ENCODE measurements at places on chromosomes 12 and 14.

DNA sequence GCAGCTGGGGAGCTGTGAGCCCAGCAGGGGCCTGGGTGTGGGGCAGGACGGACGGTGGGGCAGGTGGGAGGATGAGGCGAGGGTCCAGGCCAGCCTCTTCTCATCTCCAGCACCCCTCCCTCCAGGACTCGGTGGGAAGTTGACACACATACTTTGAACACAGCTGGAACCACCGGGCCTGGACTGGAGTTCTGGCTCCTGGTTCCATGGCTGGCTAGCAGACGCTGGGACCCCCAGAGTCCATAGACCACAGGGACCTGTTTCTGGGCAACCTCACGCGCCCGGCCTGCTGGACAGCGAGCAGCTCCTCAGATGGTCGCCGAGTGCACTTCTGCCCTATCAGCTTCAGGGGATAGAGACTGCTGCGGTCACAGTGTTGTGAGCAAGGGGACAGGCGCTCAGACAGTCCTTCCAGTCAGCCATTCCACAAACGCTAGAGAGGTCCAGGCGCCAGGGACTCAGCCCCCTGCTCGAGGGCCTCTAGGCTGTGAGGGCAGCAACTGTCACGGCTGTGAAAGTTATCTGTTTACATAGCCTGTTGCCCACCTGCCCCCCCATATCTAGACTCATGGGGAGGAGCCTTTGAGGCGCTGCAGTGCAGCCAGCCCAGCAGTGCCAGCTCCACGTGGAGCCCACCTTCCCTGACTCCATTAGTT is 25.2 kb downstream of the TCHP start:
- peaks cover under 1% of the 10 kb centered on the region for H3K36me3 ChIP-seq
- DNase-seq: no peak
- no peaks in the 10 kb centered on the region for H3K27me3 ChIP-seq
- H3K4me3 ChIP-seq: no peak overlapping the region

DNA sequence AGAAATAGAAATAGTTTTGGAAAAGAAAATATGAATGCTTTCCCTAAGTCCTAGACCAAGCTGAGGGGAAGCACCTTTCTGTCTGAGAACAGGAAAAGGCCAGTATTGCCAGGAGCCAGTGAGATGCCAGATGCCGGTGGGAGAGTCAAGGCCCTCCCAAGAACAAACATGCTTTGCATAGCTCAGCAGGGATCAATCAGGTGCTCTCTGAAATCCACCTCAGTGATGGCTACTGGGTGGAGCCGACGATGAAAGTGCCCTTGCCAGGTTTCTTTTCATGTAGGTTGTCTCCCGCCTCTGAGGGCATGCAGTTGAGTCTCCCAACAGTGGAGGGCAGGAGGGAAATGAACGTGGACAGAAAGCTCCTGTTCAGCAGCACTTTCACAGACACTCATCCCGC is 28.3 kb downstream of the DEGS2 start:
- peaks cover 31% of the 10 kb centered on the region for H3K4me1 ChIP-seq
- H3K27ac ChIP-seq: no peak overlapping the region
- H3K27me3 ChIP-seq: no peaks in the 10 kb centered on the region
- peaks cover 10% of the 10 kb centered on the region for H3K36me3 ChIP-seq

DNA sequence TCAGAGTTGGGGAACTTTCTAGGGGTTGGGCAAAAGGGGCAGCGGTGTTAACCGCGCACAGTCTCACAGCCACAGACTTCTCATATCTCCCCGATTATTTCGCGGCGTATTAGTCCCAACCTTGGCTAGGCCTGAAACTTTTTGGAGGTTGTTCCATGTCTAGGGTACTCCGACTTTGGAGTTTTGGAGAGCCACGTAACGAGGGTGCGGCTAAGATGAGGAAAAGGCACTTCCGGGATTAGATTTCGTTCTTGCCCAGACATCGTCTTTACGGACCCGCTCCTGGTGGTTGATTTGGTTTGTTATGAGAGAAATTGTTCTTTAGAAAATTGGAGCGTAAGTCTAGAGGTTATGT is 513 bp downstream of the CCNK start:
- H3K27ac ChIP-seq: peak overlapping the region; percentile 90
- peaks cover 52% of the 10 kb centered on the region for H3K4me1 ChIP-seq
- peak overlapping the region; percentile 93 for H3K4me3 ChIP-seq
- H3K36me3 ChIP-seq: no peaks in the 10 kb centered on the region
- no peaks in the 10 kb centered on the region for H3K27me3 ChIP-seq
- DNase-seq: no peak

- no peak for DNase-seq
- H3K27me3 ChIP-seq: no peaks in the 10 kb centered on the region
- no peaks in the 10 kb centered on the region for H3K4me1 ChIP-seq
- no peaks in the 10 kb centered on the region for H3K36me3 ChIP-seq
- H3K27ac ChIP-seq: no peak overlapping the region
- H3K4me3 ChIP-seq: no peak overlapping the region
Measured at GRCh38 chr12:94795044-94795443, 144.7 kb upstream of the TMCC3 start.

DNA sequence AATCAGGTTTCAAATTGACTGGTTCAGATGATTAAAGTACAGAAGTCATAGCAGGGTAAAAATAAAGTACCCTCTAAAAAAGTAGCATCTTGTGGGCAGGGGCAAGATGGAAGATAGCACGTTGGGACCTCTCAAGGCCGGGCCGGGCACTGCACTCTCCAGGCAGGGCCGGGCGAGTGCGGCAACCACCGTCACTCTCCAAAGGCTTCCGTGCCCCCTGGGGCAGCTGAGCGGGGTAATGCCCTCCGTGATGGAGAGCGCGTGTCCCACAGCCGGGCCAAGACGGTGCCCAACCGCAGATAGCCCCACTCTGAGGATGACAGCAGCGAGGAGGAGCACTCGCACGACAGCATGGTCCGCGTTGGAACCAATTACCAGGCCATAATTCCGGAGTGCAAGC is 8.6 kb upstream of the PLXNC1 start:
- DNase-seq: no peak
- no peak overlapping the region for H3K4me3 ChIP-seq
- H3K36me3 ChIP-seq: no peaks in the 10 kb centered on the region
- no peaks in the 10 kb centered on the region for H3K27me3 ChIP-seq
- H3K27ac ChIP-seq: no peak overlapping the region

DNA sequence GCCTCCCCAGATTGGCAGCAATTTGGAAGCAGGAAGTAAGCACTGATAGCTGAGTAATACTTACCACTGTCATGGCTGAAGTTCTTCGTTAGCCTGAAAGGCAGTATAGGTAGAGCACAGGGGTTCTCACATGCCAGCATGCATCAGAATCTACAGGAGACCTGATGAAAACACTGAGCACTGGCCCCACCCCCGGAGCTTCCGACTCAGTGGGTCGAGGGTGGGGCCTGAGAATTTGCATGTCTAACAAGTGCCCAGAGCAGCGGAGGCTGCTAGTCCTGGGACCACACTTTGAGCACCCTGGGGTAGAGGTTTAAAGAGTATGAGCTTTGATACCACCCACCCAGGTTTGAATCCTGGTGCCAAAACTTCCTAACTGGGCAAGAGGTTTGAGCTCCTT is 89.6 kb downstream of the FBXW8 start:
- no peaks in the 10 kb centered on the region for H3K27me3 ChIP-seq
- peaks cover 5% of the 10 kb centered on the region for H3K36me3 ChIP-seq
- no peaks in the 10 kb centered on the region for H3K4me1 ChIP-seq
- DNase-seq: no peak

DNA sequence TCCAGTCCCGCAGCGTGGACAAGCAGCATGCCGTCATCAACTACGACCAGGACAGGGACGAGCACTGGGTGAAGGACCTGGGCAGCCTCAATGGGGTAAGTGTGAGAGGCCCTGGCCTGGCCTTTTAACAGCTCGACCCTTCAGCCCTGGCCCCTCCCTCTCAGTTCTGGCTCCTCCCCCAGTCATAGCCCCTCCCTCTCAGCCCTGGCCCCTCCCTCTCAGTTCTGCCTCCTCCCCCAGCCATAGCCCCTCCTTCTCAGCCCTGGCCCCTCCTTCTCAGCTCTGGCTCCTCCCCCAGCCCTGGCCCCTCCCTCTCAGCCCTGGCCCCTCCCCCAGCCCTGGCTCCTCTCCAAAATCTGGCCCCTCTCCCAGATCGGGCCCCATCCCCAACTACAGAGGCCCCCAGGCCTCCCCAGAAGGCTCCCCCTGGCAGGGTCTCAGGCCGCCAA is 11.2 kb downstream of the CEP170B start:
- H3K4me1 ChIP-seq: no peaks in the 10 kb centered on the region
- no peak overlapping the region for H3K4me3 ChIP-seq
- no peak for DNase-seq
- peaks cover 28% of the 10 kb centered on the region for H3K36me3 ChIP-seq

- peaks cover 6% of the 10 kb centered on the region for H3K4me1 ChIP-seq
- no peaks in the 10 kb centered on the region for H3K36me3 ChIP-seq
- no peak for DNase-seq
- H3K27ac ChIP-seq: no peak overlapping the region
Measured at GRCh38 chr12:28575593-28576205, 385.4 kb downstream of the CCDC91 start.

DNA sequence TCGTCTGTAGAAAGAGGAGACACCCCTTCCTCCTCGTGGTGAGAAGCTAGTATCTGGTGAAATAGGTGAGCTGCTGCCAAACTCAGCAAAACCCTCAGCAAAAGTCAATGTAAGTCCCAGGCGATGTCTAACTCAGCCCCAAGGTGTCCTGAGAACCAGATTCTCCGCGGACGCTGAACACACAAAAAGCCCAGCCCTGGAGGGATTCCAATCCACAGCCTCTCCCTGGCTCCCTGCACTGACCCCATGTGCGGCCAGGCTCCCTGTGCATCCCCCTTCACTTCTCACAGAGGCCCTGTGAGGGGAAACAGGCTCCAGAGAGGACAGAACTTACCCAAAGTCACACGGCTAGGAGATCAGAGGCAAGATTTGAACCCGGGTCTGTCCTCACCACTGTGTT is 81.5 kb downstream of the NINJ2 start:
- H3K27ac ChIP-seq: peak overlapping the region; percentile 47
- no peak for DNase-seq
- 0 out of 2 replicates have a peak overlapping the region, but pooled peaks have one; percentile 13 for H3K4me3 ChIP-seq
- H3K36me3 ChIP-seq: no peaks in the 10 kb centered on the region

GRCh38 chr12:39028382-39028781 is 123.0 kb upstream of the CPNE8 start:
- no peaks in the 10 kb centered on the region for H3K4me1 ChIP-seq
- no peak overlapping the region for H3K27ac ChIP-seq
- H3K4me3 ChIP-seq: no peak overlapping the region
- no peaks in the 10 kb centered on the region for H3K27me3 ChIP-seq

DNA sequence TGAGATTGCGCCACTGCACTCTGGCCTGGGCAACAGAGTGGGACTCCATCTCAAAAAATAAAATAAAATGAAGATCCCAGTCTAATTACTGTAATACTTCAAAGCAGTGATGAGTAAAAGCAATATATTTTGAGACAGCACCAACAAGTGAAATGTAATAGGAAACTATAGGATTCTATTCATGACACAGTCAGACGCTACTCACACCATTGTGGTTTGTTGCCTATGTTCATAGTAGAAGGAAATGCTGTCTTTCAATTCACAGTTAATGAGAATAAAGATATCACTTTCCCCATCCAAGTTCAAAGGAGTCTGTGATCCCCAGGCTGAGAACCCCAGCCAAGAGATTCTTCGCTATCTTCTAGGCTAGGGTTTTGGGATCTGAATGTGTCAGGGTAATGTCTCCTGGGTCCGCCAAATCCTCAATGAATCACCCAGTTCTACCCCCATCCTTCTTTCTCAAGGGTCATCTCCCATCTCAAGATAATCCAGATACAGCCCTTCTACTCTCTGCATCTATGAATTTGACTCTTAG is 16.6 kb upstream of the DTX1 start:
- no peak for DNase-seq
- H3K4me3 ChIP-seq: no peak overlapping the region
- H3K36me3 ChIP-seq: no peaks in the 10 kb centered on the region
- H3K27me3 ChIP-seq: no peaks in the 10 kb centered on the region
- H3K27ac ChIP-seq: no peak overlapping the region

DNA sequence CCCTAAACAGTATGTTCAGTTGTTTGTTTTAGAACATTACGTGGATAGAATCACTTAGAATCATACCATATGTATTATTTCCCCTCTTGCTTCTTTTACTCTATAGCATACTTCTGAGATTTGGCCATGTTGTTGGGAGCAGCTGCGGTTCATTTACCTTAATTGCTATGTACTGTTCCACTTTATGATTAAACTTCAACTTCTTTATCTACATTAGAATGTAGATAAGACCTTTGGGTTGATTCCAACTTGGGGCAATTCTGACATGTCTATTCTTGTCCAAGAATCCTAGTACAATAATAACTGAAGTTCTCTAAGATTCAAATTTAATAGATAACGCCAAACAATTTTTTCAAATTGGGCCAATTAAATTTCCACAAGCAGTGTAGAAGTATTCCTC is 80.7 kb downstream of the GRIN2B start:
- no peaks in the 10 kb centered on the region for H3K27me3 ChIP-seq
- H3K4me1 ChIP-seq: no peaks in the 10 kb centered on the region
- no peak overlapping the region for H3K27ac ChIP-seq
- no peak overlapping the region for H3K4me3 ChIP-seq
- no peak for DNase-seq

DNA sequence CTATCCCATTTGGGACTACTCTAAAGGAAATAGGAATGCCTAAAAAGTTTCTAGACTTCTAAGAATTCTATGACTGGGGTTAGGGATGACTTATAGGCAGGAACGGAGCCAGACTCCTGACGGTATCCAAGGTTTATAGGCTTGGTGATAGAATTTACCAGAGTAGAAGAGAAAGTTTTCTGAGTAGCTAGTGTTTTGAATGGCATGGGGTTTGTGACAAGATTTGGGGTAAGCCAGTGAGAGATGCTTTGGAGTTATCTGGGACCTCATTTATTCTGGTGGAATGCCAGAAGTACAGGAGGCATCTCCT is 444.6 kb downstream of the RAD51B start:
- no peak overlapping the region for H3K27ac ChIP-seq
- H3K36me3 ChIP-seq: no peaks in the 10 kb centered on the region
- DNase-seq: no peak
- H3K27me3 ChIP-seq: no peaks in the 10 kb centered on the region

Data from HepG2 (cell line).